ENCODE measurements at places on chromosomes 4 and X. TPM values are rescaled to one million over a fixed set of nuclear protein-coding genes. Genes with fewer than 3 reads are reported as not detected.

- DNase-seq: no peak
- H3K27me3 ChIP-seq: no peaks in the 10 kb centered on the region
- H3K4me3 ChIP-seq: no peak overlapping the region
- H3K36me3 ChIP-seq: no peaks in the 10 kb centered on the region
- no peak overlapping the region for H3K27ac ChIP-seq
These were observed 21.1 kb upstream of the PLS3 start for GRCh38 chrX:115539841-115540240.

The UPF3B gene
- polyA plus RNA-seq: 7.5 TPM

The FAM53A gene
- 1.4 TPM for polyA plus RNA-seq

GRCh38 chr4:159344877-159345276 lies 242.0 kb downstream of the RAPGEF2 start:
- DNase-seq: no peak
- H3K27me3 ChIP-seq: no peaks in the 10 kb centered on the region
- peak overlapping the region; percentile 19 for H3K27ac ChIP-seq
- peaks cover 98% of the 10 kb centered on the region for H3K36me3 ChIP-seq

DNA sequence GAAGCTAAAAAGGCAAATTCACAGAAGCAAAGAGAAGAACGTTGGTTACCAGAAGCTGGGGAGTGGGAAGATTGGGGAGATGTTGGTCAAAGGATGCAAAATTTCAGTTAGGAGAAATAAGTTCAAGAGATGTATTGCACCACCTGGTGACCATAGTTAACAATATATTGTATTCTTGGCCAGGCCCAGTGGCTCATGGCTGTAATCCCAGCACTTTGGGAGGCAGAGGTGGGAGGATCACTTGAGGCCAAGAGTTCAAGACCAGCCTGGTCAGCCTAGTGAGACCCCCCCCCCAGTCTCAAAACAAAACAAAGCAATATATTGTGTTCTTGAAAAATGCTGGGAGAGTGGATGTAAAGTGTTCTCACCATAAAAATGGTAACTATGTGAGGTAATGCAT lies 67.9 kb downstream of the TAB3 start:
- no peaks in the 10 kb centered on the region for H3K36me3 ChIP-seq
- DNase-seq: no peak
- no peaks in the 10 kb centered on the region for H3K27me3 ChIP-seq
- no peaks in the 10 kb centered on the region for H3K4me1 ChIP-seq
- H3K4me3 ChIP-seq: no peak overlapping the region

DNA sequence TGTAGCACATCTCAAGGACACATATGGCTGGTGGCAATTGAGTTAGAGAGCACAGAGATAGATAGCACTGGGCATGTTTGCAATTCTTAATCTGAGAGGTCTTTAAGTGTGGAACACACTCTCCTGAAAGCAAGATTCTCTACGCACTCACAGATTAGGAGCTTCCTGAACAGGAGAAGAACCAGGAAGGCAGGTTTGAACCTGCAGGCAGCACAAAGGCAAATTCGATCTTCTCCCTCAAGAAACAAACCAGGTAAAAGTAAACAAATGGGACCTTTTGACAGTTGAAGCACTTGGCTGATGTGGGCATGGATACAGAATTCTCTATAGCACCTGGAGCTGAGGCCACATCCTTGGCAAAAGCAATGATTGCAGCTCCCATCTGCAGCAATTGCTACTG lies 24.3 kb downstream of the HS3ST1 start:
- H3K4me3 ChIP-seq: no peak overlapping the region
- no peak for DNase-seq
- no peak overlapping the region for H3K27ac ChIP-seq
- no peaks in the 10 kb centered on the region for H3K36me3 ChIP-seq

The MAOA gene
- polyA plus RNA-seq: 104 TPM

DNA sequence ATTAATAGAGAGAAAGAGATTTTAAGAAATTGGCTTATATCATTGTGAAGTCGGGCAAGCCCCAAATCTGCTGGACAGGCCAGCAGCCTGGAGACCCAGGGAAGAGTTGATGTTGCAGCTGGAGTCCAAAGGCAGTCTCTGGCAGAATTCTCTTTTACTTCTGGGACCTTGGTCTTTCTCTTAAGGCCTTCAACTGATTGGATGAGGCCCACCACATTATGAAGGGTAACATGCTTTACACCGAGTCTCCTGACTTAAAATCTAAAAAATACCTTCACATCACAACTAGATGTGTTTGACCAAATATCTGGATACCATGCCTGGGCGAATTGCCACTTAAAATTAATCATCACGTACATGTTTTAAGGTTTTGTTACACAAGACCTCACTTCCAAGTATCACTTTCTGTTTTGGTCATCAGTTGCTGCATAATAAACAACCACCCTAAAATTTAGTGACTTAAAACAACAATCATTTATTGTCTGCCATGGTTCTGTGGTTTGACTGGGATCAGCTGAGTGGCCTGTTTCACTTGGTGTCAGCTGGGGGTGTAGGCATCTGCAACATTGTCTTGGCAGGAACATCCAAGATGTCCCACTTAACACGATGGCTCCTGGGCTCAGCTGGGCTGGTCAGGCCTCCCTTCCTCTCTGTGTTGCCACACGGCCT lies 3.4 kb downstream of the CD38 start:
- H3K27me3 ChIP-seq: no peaks in the 10 kb centered on the region
- DNase-seq: no peak
- H3K36me3 ChIP-seq: no peaks in the 10 kb centered on the region
- H3K27ac ChIP-seq: no peak overlapping the region

DNA sequence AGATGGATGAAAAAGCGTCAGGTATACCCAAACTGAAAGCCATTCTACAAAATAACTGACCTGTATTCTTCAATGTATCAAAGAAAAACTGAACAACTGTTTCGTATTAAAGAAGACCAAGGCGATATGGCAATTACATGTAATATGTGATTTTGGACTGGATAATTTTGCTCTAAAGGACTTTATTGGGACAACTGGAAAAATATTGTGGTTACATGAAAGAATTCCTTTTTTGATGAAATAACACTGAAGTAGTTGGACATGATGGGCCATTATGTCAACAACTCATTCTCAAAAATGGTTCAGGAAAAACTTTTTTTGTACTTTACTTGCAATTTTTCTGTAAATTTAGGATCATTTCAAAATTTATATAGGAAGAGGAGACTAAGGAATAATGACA lies 12.1 kb upstream of the ANTXR2 start:
- H3K27me3 ChIP-seq: no peaks in the 10 kb centered on the region
- DNase-seq: no peak
- H3K4me1 ChIP-seq: no peaks in the 10 kb centered on the region

DNA sequence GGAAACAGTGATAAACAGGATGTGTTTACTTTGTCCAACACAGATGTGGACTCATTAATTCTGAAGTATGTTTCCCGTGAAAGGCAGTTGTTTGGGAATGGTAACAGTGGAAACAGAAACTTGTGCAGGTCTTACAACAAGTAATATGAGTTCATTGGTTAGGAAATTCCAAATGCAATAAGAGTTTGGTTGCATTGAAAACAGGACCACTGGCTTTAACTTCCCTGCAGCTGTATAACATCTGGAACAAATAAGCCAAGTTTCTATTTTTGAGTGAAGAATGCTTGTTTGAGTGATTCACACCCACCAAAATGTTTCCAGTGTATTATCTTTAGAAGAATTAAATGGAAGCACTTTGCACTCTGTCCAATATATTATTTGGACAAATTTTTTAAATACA lies 82.4 kb upstream of the BMP3 start:
- no peaks in the 10 kb centered on the region for H3K36me3 ChIP-seq
- no peak for DNase-seq
- H3K4me3 ChIP-seq: no peak overlapping the region
- no peak overlapping the region for H3K27ac ChIP-seq

- no peak for DNase-seq
- no peak overlapping the region for H3K4me3 ChIP-seq
- no peaks in the 10 kb centered on the region for H3K27me3 ChIP-seq
- no peaks in the 10 kb centered on the region for H3K36me3 ChIP-seq
These were observed 302.9 kb downstream of the ARHGAP10 start for GRCh38 chr4:148034813-148035212.

The SMIM10L2A gene
- 0.37 TPM for polyA plus RNA-seq

DNA sequence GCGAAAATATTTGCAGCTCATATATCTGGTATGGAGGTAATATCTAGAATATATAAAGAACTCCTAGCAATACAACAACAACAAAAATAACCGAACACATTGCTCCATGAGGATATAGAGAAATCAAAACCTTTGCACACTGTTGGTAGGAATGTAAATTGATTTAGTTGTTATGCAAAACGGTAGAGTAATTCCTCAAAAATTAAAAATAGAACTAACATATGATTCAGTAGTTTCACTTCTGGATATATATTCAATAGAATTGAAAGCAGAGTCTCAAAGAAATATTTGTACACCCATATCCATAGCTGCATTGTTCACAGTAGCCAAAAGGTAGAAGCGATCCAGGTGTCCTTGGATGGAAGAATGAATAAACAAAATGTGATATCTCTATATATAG lies 203.0 kb upstream of the CNKSR2 start:
- H3K4me3 ChIP-seq: no peak overlapping the region
- H3K4me1 ChIP-seq: no peaks in the 10 kb centered on the region
- no peak for DNase-seq
- no peak overlapping the region for H3K27ac ChIP-seq

The EDA gene
- 2.1 TPM for polyA plus RNA-seq

GRCh38 chr4:18815081-18815778 lies 793.7 kb upstream of the LCORL start:
- H3K4me3 ChIP-seq: no peak overlapping the region
- no peaks in the 10 kb centered on the region for H3K36me3 ChIP-seq
- no peaks in the 10 kb centered on the region for H3K27me3 ChIP-seq
- DNase-seq: no peak
- H3K27ac ChIP-seq: no peak overlapping the region
- H3K4me1 ChIP-seq: no peaks in the 10 kb centered on the region

GRCh38 chr4:7241597-7242125 lies 49.3 kb downstream of the SORCS2 start:
- DNase-seq: peak; percentile 38
- H3K27me3 ChIP-seq: no peaks in the 10 kb centered on the region
- no peak overlapping the region for H3K27ac ChIP-seq
- H3K4me1 ChIP-seq: no peaks in the 10 kb centered on the region

GRCh38 chr4:131091896-131092295 lies 1995.9 kb downstream of the C4orf33 start:
- no peaks in the 10 kb centered on the region for H3K36me3 ChIP-seq
- H3K4me1 ChIP-seq: no peaks in the 10 kb centered on the region
- H3K27me3 ChIP-seq: no peaks in the 10 kb centered on the region
- no peak overlapping the region for H3K27ac ChIP-seq
- no peak overlapping the region for H3K4me3 ChIP-seq

The OTC gene
- polyA plus RNA-seq: not detected

The BEX1 gene
- 4.0 TPM for polyA plus RNA-seq

DNA sequence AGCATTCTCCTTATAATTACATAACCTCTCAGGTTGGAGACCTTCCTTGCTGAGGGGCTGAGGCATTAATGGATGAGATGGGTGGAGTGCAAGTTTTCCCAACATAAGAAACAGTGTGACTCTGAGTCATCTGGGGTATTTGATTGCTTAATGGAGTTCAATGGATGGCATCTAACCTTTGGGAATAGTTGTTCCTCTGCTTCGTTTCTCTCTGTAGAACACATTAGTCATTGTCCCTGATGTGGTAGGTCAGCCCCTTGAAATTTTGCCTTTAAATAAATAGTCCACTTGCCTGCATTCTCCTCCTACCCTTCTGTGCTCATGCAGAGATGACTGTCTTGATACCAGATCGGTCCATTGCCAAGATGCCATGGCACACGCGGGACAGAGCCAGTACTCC lies 38.6 kb downstream of the SLITRK2 start:
- DNase-seq: no peak
- no peak overlapping the region for H3K27ac ChIP-seq
- no peaks in the 10 kb centered on the region for H3K36me3 ChIP-seq
- H3K4me3 ChIP-seq: no peak overlapping the region
- H3K27me3 ChIP-seq: no peaks in the 10 kb centered on the region

The GABRG1 gene
- polyA plus RNA-seq: not detected

DNA sequence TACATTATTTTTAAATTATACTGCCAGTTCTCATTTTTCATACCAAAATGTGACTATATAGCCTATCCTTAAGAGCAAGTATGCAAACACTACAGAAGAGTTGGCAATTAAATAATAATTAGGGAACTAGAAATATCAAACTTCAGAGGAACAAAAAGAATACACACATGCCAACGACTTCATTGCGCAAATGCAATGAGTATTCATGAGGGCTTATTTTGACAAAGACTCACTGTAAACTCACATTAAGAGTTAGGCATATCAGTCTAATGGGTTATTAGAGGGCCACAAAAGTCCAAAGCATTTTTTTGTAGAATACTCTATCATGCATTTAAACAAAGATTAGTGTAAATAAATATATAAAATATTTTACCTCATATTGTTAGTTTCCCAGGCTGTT lies 31.6 kb downstream of the SLC10A7 start:
- no peaks in the 10 kb centered on the region for H3K36me3 ChIP-seq
- H3K27ac ChIP-seq: no peak overlapping the region
- DNase-seq: no peak
- no peaks in the 10 kb centered on the region for H3K27me3 ChIP-seq
- no peak overlapping the region for H3K4me3 ChIP-seq

DNA sequence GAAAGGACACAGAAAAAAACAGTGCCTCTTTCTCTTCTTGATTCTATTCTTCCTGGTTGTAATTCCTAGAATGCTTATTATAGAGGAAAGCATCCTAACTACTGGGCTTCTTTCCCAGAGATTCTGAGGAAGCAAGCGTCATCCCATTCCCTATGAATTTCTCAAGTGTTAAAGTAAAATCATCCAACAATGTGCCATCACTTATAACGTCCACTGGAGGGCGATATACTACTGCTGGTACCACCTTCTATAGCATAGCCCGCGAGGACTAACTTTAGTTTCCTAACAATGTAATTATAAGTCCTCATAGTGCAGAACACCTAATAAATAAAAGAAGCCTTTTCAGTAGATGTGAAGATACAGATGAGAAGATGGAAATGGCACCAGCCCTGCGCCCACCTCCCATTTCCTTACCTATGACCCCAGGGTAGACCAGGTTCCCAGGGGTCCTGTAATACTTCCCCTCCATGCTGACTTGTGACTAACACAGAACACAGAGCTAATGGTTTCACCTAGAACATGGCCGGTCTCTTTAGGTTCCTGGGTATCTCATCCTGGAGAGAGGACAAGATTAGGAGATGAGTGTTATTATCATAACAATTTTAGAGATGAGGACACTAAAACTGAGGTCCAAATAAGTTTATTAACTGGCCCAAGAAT lies 4.2 kb downstream of the CENPVL3 start:
- DNase-seq: no peak
- no peaks in the 10 kb centered on the region for H3K4me1 ChIP-seq
- H3K27ac ChIP-seq: no peak overlapping the region
- no peaks in the 10 kb centered on the region for H3K36me3 ChIP-seq

The PGAM4 gene
- polyA plus RNA-seq: 0.19 TPM

The SYTL5 gene
- 0.08 TPM for polyA plus RNA-seq

The DUX4 gene
- polyA plus RNA-seq: not detected

- H3K27me3 ChIP-seq: no peaks in the 10 kb centered on the region
- H3K36me3 ChIP-seq: no peaks in the 10 kb centered on the region
- H3K4me3 ChIP-seq: no peak overlapping the region
- H3K27ac ChIP-seq: no peak overlapping the region
These were observed 26.8 kb downstream of the PDGFRA start for GRCh38 chr4:54255881-54256280.

- no peak overlapping the region for H3K27ac ChIP-seq
- no peaks in the 10 kb centered on the region for H3K4me1 ChIP-seq
- no peaks in the 10 kb centered on the region for H3K27me3 ChIP-seq
- no peaks in the 10 kb centered on the region for H3K36me3 ChIP-seq
- H3K4me3 ChIP-seq: no peak overlapping the region
- no peak for DNase-seq
These were observed 114.7 kb downstream of the COX18 start for GRCh38 chr4:72954811-72955210.

GRCh38 chr4:123127218-123127617 lies 204.8 kb upstream of the NUDT6 start:
- no peak for DNase-seq
- H3K27ac ChIP-seq: peak overlapping the region; percentile 48
- no peaks in the 10 kb centered on the region for H3K36me3 ChIP-seq
- H3K4me1 ChIP-seq: peaks cover 9% of the 10 kb centered on the region
